HL-60 (cell line): ENCODE measurements at places on chromosomes 2 and 18.

GRCh38 chr2:223930103-223930976 lies 14.8 kb downstream of the WDFY1 start:
- no peak for DNase-seq

GRCh38 chr2:190185380-190185779 lies 122.9 kb upstream of the MSTN start:
- no peak for DNase-seq

- DNase-seq, result no peak
Measured at GRCh38 chr2:236287656-236288055, 23.4 kb upstream of the ASB18 start.

- no peak for DNase-seq
Measured at GRCh38 chr2:23683001-23683400, 243.9 kb downstream of the ATAD2B start.

GRCh38 chr2:143717053-143717452 lies 587.8 kb downstream of the ARHGAP15 start:
- no peak for DNase-seq

- peak; percentile 9 for DNase-seq
Measured at GRCh38 chr2:118250001-118250400, 161.7 kb downstream of the INSIG2 start.

DNA sequence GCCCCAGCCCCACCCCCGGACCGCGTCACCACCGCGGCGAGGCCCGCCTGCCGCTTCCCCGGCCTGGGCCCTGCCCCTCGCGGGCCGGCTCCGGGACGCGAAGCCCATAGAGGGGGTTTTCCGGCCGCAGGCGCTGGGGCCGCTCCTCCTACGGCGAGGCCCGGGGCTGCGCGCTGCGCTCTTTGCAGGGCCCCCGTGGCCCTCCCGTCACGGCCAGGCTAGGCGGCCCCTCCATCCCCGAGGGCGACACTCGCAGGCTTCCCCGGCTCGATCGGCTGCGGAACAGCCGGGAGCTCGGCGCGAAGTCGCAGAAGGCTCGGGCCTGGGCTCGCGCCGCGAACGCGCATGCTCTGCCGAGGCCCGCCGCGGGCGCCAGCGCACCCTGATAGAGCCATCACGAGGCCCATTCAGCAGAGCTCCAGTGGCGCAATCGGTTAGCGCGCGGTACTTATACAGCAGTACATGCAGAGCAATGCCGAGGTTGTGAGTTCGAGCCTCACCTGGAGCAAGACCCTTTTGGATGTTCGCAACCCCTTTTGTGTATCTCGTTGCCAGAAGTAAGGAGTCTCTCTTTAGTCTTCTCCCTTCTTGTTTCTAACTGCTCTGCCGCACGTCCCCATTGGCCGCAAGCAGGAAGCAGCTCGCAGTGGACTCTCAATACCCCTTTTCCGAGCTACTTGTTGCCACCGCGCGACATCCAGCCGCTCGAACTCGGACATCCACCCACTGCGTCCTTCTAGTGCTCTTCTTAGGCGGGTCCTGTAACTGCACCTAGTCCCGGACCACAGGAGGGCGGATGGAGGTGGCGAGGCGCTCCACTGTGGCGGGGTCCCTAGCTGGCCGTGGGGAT lies 18.0 kb upstream of the HAAO start:
- peak; percentile 90 for DNase-seq

GRCh38 chr2:168378960-168379669 lies 77.0 kb upstream of the CERS6 start:
- no peak for DNase-seq

DNA sequence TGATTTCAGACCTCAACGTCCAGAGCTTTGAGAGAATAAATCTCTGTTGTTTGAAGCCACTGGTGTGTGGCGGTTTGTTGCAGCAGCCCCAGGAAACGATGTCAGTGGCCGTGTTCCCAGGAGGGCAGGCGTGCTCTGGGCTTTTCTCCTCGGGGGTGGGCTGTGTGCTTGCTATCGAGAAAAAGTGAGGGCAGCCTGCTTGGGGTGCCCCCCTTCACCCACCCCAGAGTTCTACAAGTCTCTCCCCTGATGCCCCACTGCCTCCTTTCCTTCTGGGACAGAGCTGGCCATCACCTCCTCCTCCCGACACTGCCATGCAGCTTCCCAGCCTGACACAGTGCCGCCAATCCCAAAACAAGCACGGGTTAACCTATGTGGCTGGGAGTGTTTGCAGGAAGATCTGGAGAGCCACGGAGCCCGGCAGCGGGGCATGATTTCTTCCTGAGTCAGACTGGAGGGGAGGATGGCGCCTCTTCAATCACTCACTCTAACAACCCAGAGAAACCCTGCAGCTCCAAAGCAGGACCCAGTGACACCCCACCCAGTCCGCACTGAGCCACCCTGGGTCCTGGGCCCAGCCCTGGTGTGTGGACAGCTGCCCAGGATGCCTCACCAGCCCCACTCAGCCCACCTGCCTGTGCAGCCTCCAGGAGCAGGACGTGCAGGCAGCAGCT lies 213.7 kb upstream of the RAB6C start:
- DNase-seq, result no peak

GRCh38 chr18:49904871-49905555 lies 91.7 kb upstream of the ACAA2 start:
- no peak for DNase-seq

- no peak for DNase-seq
Measured at GRCh38 chr2:222304737-222305515, 6.1 kb upstream of the PAX3 start.

DNA sequence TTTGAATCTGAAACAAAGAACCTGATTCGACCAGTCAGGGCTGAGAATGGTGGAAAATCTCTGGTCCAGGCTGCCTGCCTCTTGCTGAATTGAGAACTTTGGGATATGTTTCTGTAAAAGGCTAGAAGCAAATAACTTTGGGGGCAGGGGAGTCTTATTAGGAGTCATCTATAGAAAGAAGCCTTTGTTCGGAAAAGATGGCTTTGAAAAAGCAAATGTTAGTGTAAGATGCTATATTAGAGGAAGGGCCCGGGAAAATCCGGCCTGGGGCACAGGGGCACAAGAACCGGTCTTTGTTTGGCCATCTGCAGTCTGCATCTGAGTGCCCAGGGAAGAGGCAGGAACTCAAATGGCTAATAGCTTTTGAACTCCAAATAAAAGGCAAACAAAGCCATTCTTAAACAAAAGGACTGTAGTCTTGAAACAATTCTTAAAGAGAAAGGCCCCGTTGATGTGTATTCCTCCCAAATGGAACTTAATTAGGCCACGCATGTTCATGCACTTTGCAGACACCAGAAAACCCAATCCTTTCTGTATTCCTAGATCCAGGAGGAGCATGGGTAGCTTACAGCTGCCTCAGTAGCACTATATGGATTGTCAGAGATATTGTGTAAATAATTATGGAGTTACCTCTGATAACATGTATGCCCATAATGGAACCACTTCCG lies 180.0 kb upstream of the ARL4C start:
- DNase-seq, result no peak

- DNase-seq, result no peak
Measured at GRCh38 chr2:110866466-110866865, 134.1 kb downstream of the ACOXL start.

DNA sequence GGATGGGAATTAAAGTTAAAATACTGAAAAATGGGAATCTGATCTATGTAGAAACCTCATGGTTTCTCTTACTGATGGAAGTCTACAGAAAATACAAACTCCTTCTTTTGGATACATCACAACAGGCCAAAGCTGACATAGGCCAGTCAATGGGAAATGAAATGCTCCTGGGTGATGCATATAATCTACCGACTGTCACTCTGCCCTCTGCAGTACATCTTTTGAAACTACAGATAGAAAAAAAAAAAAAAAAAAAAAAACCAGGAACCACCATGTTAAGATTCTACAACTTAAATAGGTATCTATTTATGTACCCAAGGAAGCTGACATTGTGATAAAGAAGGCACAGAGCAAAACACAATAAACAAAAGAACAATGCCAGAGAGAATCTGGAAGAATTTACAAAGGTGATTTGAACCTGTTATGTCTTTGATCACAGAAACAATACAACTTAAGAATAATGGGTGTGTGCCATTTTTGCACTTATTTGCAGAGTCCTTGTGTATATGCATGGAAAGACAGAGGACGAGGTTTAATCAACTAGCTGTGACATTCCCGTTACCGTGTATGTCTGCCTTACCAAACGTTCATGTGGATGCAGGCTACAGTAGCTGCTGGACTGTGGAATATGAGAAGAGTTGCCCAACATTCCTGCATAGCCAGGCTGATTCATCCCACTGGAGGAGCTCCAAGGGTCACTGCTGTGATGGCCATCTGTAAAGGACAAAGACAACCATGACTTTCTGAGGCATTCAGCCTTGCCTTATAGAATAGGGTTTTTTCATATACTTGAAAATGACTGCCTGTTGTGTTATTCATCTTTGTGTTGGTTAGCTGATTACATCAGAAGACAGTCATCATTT lies 312.7 kb downstream of the TCF4 start:
- DNase-seq, result no peak

GRCh38 chr2:149038442-149039212 lies at the start of gene LYPD6B:
Gene LYPD6B (plus strand): TSS chr2:149038699. CDS start chr2:149130949, 92,250 bp downstream.
- DNase-seq, result no peak

GRCh38 chr2:216724190-216724589 lies 28.8 kb upstream of the IGFBP5 start:
- no peak for DNase-seq

- no peak for DNase-seq
Measured at GRCh38 chr2:203905656-203906055, 30.9 kb upstream of the ICOS start.

GRCh38 chr2:149112713-149113112 lies 74.2 kb downstream of the LYPD6B start:
- no peak for DNase-seq

DNA sequence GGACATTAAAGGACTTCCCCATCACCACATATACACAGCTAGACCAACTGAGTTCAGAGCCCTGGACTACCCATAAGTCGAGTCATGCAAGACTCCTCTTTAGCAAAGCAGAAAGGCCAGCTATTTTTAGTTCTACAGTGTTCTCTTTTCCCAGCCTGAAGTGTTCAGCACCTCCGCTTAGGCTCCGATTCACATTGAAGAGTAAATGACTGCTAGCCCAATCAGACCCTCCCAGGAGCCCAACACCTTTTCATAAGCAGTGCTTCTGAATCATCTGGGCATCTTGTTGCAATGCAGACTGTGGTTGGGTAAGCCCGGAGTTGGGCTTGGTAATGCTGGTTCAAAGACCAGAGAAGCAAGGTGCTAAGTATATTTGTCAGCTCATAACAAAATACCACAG lies 138.6 kb upstream of the MSH6 start:
- no peak for DNase-seq

GRCh38 chr18:78789850-78790249 lies 189.8 kb upstream of the SALL3 start:
- no peak for DNase-seq

GRCh38 chr2:9535177-9535576 lies 20.5 kb downstream of the ADAM17 start:
- peak; percentile 11 for DNase-seq

GRCh38 chr2:75311521-75311920 lies 112.2 kb upstream of the TACR1 start:
- no peak for DNase-seq

DNA sequence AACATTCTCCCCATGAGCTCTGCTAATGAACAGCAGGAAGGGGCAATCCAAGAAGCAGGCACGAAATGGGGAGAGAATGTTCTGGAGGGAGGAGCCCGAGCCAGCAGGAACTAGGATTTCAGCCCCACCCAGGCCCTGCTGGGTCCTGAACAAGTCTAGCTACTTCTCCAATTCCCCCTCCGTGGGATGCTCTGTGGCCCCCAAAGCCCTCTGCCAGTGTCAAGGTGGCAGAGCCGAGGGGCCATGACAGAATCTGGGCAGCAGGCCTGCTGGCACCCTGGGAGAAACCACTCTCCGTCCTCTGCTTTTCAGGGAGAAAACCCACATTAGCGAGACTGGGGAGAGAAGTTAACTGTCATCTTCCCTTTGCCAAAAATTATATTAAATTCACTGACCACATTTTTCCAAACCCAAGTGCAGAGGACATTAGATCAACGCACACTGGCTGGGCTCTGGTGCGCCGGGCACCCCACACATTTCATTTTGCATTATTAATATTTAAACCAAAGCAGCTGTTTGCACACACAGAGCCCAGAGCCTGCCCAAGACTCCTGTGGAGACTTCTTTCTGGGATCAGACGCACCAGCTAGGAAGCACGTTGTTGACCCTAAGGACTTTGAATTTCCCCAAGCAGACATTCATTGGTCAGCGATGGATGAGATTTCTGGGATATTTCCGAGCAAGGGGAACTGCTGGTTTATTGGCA lies 80.2 kb upstream of the PKDCC start:
- no peak for DNase-seq

DNA sequence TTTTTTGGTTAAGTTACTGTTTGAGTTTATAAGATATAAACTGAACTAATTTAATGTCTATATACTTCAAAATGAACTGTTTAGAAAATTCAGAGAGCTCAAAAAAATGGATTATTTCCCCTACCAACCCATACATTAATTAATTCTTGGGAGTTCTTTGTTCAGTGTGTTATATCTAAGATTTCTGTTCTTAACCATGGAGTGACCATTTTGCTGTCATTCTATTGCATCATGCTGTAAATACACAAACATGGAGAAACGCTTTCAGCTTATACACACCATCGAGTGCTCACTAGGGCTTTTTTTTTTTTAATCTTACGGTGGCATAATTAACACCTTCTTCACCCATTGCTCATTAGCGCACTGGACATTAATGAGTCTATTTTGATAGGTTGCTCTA lies 33.4 kb upstream of the TBR1 start:
- DNase-seq, result no peak

- no peak for DNase-seq
Measured at GRCh38 chr2:128310094-128310716, 8.5 kb downstream of the HS6ST1 start.

DNA sequence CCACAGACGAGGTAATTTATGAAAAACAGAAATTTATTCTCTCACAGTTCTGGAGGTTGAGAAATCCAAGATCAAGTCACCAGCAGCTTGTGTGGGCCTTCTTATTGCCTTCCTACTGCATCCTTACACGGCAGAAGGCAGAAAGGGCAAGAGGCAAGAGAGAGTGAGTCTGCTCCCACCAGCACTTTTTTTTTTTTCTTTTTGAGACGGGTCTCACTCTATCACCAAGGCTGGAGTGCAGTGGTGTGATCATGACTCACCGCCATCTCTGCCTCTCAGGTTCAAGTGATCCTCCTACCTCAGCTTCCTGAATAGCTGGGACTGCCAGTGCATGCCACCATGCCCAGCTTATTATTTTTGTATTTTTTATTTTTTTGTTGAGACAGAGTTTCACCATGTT lies 78.5 kb upstream of the HK2 start:
- no peak for DNase-seq

- no peak for DNase-seq
Measured at GRCh38 chr18:58847383-58848071, 17.1 kb upstream of the ZNF532 start.

- DNase-seq, result no peak
Measured at GRCh38 chr2:153939124-153939796, 67.5 kb downstream of the GALNT13 start.

- no peak for DNase-seq
Measured at GRCh38 chr2:233079473-233079877, 19.3 kb downstream of the INPP5D start.
